Endothelial cell of umbilical vein (primary cell): ENCODE measurements at places on chromosomes 5 and 9. TPM values are rescaled to one million over a fixed set of nuclear protein-coding genes. Genes with fewer than 3 reads are reported as not detected.

PCDHGB1 gene
- total RNA-seq, result 0.58 and 0.62 TPM in 2 replicates

ORM2 gene
- total RNA-seq, result not detected in 2 replicates

IPO11 gene
- total RNA-seq, result 72.9 and 80.9 TPM in 2 replicates

NPR3 gene
- total RNA-seq, result 0.37 and 0.53 TPM in 2 replicates

CCL19 gene
- not detected in 2 replicates for total RNA-seq

UGCG gene
- total RNA-seq, result 29.9 and 38.5 TPM in 2 replicates

GLRA1 gene
- not detected in 2 replicates for total RNA-seq

ERP44 gene
- 19.3 and 21.4 TPM in 2 replicates for total RNA-seq

IFNB1 gene
- total RNA-seq, result not detected in 2 replicates

IFNA2 gene
- not detected in 2 replicates for total RNA-seq

CATSPER3 gene
- 0.71 TPM in 1 of 2 replicates, not detected in the other for total RNA-seq

TRIP13 gene
- 32.9 and 39.0 TPM in 2 replicates for total RNA-seq

TEK gene
- 38.9 and 44.1 TPM in 2 replicates for total RNA-seq

PCDHB12 gene
- 0.18 and 0.20 TPM in 2 replicates for total RNA-seq

CDC20B gene
- total RNA-seq, result 0.14 and 0.22 TPM in 2 replicates

DMRTA1 gene
- 1.2 and 2.1 TPM in 2 replicates for total RNA-seq

NAIP gene
- total RNA-seq, result 6.7 and 7.3 TPM in 2 replicates

PCDHGA12 gene
- total RNA-seq, result 7.6 and 9.9 TPM in 2 replicates

AMACR gene
- 8.3 and 8.7 TPM in 2 replicates for total RNA-seq

IL5 gene
- not detected in 2 replicates for total RNA-seq

BSPRY gene
- not detected in 2 replicates for total RNA-seq

SLC34A1 gene
- total RNA-seq, result not detected in 2 replicates

PDLIM4 gene
- total RNA-seq, result 65.7 and 69.8 TPM in 2 replicates

TSSK1B gene
- total RNA-seq, result 0.12 TPM in 1 of 2 replicates, not detected in the other

TAS2R1 gene
- not detected in 2 replicates for total RNA-seq

CD72 gene
- total RNA-seq, result not detected in 2 replicates

LECT2 gene
- total RNA-seq, result not detected in 2 replicates

FOXI1 gene
- not detected in 2 replicates for total RNA-seq

LCN12 gene
- 0.35 TPM in 1 of 2 replicates, not detected in the other for total RNA-seq

C9orf153 gene
- 0.66 TPM in 1 of 2 replicates, not detected in the other for total RNA-seq

NRARP gene
- total RNA-seq, result 50.0 and 61.0 TPM in 2 replicates

PRUNE2 gene
- 8.3 and 21.7 TPM in 2 replicates for total RNA-seq

NPR2 gene
- total RNA-seq, result 25.6 and 28.7 TPM in 2 replicates

BARHL1 gene
- not detected in 2 replicates for total RNA-seq

TLE1 gene
- total RNA-seq, result 58.2 and 60.8 TPM in 2 replicates

ALDH1B1 gene
- 20.5 and 21.7 TPM in 2 replicates for total RNA-seq

ACOT12 gene
- total RNA-seq, result not detected in 2 replicates

ZNF454 gene
- 0.55 TPM in 1 of 2 replicates, not detected in the other for total RNA-seq

FOXD4 gene
- 0.35 and 0.42 TPM in 2 replicates for total RNA-seq

OTP gene
- not detected in 2 replicates for total RNA-seq

CDHR2 gene
- total RNA-seq, result not detected in 2 replicates

UBTD2 gene
- total RNA-seq, result 21.6 and 22.6 TPM in 2 replicates

CXXC5 gene
- total RNA-seq, result 2.7 and 5.9 TPM in 2 replicates

QSOX2 gene
- 20.9 and 23.4 TPM in 2 replicates for total RNA-seq

TMEM252 gene
- not detected in 2 replicates for total RNA-seq

LIX1 gene
- not detected in 2 replicates for total RNA-seq

KIF12 gene
- total RNA-seq, result 0.51 and 0.97 TPM in 2 replicates

MEIKIN gene
- not detected in 2 replicates for total RNA-seq

CCL27 gene
- not detected in 2 replicates for total RNA-seq
